ENCODE measurements at places on chromosomes 16 and 17. TPM values are rescaled to one million over a fixed set of nuclear protein-coding genes. Genes with fewer than 3 reads are reported as not detected.

The TEX14 gene
- total RNA-seq, result 0.04 TPM

The EVPLL gene
- 1.6 TPM for total RNA-seq

The PRAC2 gene
- total RNA-seq, result not detected

The PGAP3 gene
- 20.5 TPM for total RNA-seq

The MEIOB gene
- total RNA-seq, result 0.40 TPM

The TMEM98 gene
- 7.8 TPM for total RNA-seq

The AMDHD2 gene
- total RNA-seq, result 22.0 TPM

Measured in right lobe of liver (tissue), 6 donors.